Esophagus squamous epithelium (tissue), 5 donors: ENCODE measurements at places on chromosomes 13 and 19.

GRCh38 chr13:35936246-35936978 lies 194.8 kb downstream of the DCLK1 start:
- DNase-seq = no peak

- no peak for DNase-seq
These were observed 13.2 kb upstream of the PSPC1 start for GRCh38 chr13:19795956-19796355.

GRCh38 chr13:47869776-47870175 lies 131.3 kb downstream of the SUCLA2 start:
- no peak for DNase-seq

- no peak for DNase-seq
These were observed 50.8 kb downstream of the MBD3L2B start for GRCh38 chr19:6970443-6970842.

DNA sequence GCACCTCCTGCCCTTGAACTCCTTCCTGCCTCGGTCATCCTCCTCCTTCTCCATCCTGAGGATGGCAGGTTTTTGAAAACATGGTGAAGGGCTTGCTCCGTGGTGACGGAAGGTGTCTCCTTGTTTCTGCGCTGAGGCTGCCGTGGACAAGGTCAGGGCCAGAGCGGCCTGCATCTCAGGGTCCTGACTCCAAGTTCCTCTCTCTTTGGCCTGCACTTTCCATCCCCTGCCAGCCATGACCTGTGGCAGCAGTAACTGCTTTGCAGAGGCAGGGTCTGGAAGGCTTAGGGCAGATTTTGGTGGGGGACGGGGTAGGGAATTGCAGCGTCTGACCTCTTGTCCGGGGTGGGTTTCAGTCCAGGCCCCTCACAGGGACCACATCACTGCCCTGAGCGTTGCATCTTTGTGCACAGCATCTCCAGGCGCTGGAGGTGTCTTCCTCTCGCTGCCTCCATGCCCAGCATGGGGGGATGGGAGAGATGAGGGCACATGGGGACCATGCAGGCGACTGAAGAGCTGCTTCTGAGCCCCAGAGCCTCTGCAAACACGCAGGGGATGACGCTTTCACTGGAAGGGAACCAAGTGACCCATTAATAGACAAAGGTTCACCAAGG lies 216.8 kb downstream of the TEX29 start:
- DNase-seq = no peak
